ENCODE measurements at places on chromosomes 2 and 18.

DNA sequence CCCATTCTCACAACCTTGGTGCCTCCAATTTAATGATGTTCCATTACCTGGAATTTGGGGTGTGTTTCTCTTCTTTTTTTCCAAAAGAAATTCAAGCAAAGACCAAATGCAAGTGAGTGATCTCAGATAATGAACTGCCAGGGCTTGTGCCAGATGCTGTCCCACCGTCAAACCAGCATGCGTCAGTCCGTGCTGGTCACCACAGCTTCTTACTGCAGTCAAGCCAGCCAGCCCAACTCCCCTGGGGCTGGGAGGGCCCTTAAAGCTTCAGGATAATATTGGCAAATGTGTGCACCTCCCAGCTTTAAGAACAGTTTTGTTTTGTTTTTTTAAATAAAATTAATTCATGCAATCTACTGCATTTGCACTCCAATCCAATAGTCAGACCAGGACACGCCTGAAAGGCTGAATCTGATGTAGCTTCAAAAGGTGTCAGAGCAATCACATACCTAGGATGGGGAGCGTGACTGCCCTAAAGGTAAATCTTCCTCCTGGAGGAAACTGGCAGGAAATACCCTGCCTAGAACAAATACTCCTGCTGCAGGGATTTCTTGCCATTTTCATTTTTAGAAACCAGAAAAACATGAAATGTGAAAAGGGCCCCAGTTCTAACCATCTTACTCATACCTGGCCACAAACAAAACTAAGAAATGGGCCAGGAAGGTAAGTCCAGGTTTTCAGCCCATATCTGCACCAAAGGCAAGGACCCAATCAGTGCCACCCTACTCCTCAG, 26.8 kb upstream of the SP3 start:
- H3K4me1 ChIP-seq, result peaks cover 16% of the 10 kb centered on the region
- no peaks in the 10 kb centered on the region for H3K36me3 ChIP-seq
- DNase-seq, result no peak
- H3K4me3 ChIP-seq, result no peak overlapping the region
- no peak overlapping the region for H3K27ac ChIP-seq
- H3K27me3 ChIP-seq, result peaks cover 21% of the 10 kb centered on the region

DNA sequence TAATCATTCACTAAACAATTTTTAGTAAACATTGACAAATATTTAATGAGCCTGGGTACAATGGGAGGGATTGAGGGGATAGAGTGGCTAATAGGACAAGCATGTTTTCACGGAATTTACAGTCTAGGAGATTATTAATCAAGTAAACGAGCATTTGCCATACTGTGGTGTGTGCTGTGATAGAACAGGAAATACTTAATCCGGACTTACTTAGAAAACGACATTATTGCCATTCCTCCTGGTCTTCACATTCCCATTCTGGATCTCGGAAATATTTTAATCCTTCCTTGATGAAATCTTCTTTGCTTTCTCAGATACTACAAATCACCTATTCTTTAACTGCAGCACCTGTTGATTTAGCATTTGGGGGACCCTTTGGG, 905 bp downstream of the TTLL4 start:
- H3K36me3 ChIP-seq, result peaks cover 3% of the 10 kb centered on the region
- peak overlapping the region; percentile 97 for H3K4me3 ChIP-seq

DNA sequence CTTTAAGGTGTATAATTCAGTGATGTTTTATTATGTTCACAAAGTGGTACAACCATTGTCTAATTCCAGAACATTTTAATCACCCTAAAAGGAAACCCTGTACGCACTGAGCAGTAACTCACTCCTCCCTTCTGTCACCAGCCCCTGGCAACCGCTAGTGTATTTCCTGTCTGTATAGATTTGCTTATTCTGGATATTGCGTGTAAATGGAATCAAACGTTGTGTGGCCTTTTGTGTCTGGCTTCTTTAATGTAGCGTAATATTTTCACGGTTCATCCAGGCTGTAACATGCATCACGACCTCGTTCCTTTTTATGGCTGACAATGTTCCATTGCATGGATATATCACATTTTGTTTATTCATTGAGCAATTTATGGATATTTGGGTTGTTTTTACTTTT, 8.3 kb downstream of the ZDBF2 start:
- H3K4me1 ChIP-seq, result peaks cover 2% of the 10 kb centered on the region
- no peak for DNase-seq
- no peak overlapping the region for H3K4me3 ChIP-seq
- H3K36me3 ChIP-seq, result peaks cover 46% of the 10 kb centered on the region

- peak; percentile 27 for DNase-seq
- H3K36me3 ChIP-seq, result no peaks in the 10 kb centered on the region
- no peaks in the 10 kb centered on the region for H3K4me1 ChIP-seq
- no peak overlapping the region for H3K4me3 ChIP-seq
- no peak overlapping the region for H3K27ac ChIP-seq
These were observed 115.2 kb upstream of the NPAS2 start for GRCh38 chr2:100704711-100705110.

DNA sequence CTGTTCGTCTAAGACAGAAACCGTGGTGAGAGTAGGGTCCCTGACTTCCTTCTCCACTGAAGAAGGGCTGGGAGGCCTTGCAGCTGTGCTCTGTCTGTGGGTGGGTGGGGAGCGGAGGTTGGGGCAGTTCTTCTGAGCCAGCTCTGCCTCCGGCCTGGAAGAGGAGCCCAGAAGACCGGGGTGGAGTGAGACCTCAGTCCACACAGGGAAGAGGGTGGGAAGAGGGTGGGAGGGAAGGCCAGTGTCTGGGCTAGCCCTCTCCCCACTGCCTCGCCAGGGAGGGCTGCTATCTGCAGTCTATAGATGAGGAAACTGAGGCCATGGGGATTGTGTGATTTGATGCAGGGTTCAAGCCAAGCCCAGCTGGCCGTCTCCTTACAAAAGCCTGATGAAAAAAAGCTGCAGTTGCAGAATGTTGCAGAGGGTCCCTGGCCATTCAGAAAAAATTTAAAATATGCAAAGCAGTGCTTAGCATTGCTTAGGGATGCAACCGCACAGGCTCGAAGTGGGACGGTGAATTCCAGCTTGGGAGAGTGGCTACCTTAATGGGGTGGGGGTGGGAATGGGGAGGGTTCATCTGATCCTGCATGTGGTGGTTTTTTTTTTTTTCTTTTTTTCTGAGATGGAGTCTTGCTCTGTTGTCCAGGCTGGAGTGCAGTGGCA, 181.6 kb upstream of the HS6ST1 start:
- H3K36me3 ChIP-seq, result no peaks in the 10 kb centered on the region
- no peaks in the 10 kb centered on the region for H3K4me1 ChIP-seq
- H3K27ac ChIP-seq, result no peak overlapping the region
- H3K4me3 ChIP-seq, result no peak overlapping the region
- H3K27me3 ChIP-seq, result no peaks in the 10 kb centered on the region

GRCh38 chr2:119174993-119175347, 16.4 kb upstream of the C1QL2 start:
- H3K36me3 ChIP-seq, result no peaks in the 10 kb centered on the region
- no peak overlapping the region for H3K27ac ChIP-seq
- DNase-seq, result no peak

- no peaks in the 10 kb centered on the region for H3K4me1 ChIP-seq
- H3K27ac ChIP-seq, result no peak overlapping the region
- H3K4me3 ChIP-seq, result no peak overlapping the region
- DNase-seq, result no peak
- H3K27me3 ChIP-seq, result peaks cover 36% of the 10 kb centered on the region
These were observed 77.3 kb upstream of the PHLPP1 start for GRCh38 chr18:62637807-62638687.

DNA sequence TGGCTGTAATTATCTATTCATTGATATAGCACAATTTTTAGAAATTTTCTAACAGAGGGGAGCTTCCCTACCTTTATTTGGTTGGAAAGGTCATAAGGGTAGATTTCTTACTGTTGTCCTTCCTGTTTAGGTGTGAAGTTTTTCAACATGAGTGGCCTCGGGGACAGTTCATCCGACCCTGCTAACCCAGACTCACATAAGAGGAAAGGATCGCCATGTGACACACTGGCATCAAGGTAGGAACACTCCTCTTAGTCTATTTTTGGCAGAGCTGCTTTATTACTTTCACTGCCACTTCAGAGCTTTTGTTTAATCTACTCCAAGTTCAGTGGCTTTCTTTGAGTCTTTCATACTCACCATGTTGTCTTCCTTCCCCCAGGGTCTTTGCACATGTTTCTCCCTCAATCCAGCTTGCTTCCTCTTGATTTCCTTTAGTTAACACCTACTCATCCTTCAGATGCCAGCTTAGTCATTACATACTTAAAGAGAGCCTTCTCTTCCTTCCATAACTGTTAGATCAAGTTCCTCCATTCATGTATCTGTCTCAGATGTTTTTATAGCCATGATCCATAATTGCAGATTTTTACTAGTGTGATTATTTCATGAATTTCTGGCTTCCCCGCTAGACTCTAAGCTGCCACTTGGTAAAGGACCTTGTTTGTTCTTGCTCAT, 134.5 kb downstream of the PTRHD1 start:
- no peaks in the 10 kb centered on the region for H3K27me3 ChIP-seq
- no peaks in the 10 kb centered on the region for H3K4me1 ChIP-seq
- H3K4me3 ChIP-seq, result no peak overlapping the region
- no peak overlapping the region for H3K27ac ChIP-seq

DNA sequence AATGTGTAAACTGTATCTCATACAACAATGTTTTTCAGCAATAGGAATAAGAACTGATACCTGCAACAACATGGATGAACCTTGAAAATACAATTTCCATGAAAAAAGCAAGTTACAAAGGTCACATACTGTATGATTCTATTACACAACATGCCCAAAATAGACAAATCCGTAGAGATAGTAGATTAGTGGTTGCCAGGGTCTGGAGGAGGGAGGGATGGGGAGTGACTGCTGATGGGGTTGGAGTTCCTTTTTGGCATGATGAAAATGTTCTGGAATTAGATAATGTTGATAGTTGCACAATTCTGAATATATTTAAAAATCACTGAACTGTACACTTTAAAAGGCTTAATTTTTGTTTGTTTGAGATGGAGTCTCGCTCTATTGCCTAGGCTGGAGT, 33.8 kb downstream of the UBXN4 start:
- no peaks in the 10 kb centered on the region for H3K27me3 ChIP-seq
- peak overlapping the region; percentile 23 for H3K27ac ChIP-seq

Measured in osteocyte (in vitro differentiated cells).